GM18507 (cell line): ENCODE measurements at places on chromosomes 1 and 21.

GRCh38 chr1:172814428-172814827, 155.5 kb downstream of the FASLG start:
- DNase-seq = no peak

GRCh38 chr1:225834417-225835329, 24.7 kb downstream of the EPHX1 start:
- DNase-seq = no peak

DNA sequence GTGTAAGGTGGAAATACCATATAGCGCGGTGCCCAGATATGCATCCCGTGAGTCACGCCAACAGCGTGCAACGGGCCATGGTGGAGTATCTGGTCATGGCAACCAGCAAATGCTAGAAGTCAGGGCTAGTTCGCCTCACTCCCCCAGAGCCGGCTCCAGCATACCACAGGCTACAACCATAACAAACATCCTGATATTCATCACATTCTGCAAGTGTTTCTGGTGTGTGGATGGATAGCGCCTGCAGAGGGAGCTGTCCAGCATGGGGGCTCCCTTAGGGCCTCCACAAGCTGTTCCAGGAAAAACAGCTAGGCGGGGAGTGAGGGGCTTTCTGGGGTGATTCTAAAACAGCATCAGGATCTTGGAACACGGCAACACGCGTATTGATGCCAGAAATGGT, 6.8 kb downstream of the C1orf198 start:
- DNase-seq = no peak

DNA sequence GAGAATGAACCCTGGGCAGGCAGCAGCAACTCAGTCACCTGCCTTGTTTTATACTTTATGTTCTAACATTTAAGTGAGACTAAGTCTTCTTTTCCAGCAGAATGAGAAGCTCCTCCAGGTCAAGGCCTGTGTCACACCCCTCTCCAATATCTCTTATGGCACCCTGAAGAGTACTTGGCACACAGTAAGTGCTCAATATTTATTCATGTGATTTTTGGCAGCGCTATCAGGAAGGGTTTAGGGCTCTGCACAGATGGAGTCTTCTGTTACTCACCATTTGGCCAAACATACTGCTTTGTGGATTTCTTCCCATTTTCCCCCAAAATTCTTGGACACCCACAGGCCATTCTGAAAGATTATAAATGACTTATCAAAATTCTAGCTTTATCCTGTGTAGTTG, 43.8 kb upstream of the MYBPHL start:
- DNase-seq = no peak

DNA sequence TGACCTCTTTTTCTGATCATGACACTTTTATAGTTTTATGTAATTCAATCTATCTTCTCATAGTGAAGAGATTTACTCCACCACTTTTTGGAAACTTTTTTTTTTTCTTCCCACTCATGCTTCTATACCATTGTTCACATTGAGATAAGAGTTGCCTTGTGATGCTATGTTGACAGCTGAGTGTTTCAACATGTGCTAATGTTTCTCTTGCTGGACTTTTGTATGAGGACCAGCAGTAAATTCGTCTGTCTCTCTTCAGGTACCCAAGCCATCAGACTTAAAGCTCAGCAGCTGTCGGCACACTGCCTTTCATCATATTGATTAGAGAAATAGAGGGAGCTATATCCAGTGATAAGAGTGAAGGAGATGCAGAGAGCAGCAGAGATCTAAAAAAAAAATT, 227.0 kb downstream of the GRIK1 start:
- no peak for DNase-seq

GRCh38 chr1:186974774-186975181, 146.0 kb downstream of the PLA2G4A start:
- no peak for DNase-seq

DNA sequence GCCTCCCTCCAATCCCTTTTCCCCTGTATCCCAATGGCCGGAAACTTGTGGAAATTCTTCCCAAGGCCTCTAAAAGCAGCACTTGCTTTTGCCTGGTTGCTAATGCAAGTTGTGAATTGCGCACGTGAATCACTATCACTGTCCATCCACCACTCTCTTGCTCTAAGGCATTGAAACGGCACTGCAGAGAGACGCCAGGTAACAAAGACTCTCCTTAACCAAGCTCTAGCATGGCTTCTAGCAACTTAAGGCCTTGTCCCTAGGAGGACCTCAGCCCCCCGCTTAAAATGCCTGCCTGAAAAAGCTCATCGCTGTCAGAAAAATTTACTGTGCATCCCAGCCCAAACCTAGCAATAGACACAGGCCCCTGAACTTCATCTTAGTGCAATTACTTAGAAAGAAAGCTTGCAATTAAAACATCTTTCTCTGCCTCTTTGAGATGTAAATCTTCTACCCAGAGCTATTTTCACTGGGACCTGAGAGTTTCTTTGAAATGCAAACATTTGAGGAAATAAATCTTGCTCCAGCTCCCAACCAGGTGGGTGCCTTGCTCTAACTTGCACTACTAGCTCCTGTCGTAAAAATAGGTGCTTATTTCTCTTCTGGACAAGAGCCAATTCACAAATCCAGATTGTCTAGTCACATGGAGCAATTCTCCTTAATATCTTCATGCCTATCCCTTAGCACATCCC, 32.9 kb upstream of the ITLN2 start:
- no peak for DNase-seq

GRCh38 chr1:154148807-154149206, 6.1 kb downstream of the NUP210L start:
- no peak for DNase-seq

DNA sequence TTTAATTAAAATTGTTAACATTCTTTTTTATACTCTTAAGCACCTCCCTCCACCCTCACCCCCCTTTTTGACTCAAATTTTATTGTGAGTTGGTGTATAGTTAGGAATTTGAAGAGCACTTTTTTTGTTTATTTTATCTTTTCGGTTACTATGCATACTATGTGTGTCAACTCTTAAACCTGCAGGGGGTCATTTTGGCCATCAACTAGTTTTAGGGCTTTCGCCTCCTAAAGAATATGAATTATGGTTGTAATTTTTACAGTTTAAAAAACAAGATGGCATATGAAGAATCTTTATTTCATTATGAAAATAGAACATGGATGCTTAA, 9.7 kb downstream of the BACH1 start:
- DNase-seq = no peak

DNA sequence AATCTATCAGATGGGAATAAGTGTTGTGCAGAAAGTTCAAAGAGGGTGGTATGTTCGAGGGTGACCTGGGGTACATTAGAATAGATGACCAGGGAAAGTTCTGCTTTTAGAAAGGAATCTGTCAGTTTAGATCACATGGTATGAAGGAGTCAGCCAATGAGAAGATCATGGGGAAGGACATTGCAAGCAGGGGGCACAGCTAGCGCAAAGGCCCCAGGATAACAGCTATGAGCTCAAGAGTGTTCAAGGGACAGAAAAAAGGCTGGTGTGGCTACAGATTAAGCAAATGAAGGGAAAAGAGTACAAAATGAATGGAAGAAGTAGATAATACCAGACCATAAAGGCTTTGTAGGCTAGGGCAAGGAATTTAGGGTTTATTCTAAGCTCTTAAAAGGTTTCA, 8.6 kb downstream of the LEPR start:
- no peak for DNase-seq

DNA sequence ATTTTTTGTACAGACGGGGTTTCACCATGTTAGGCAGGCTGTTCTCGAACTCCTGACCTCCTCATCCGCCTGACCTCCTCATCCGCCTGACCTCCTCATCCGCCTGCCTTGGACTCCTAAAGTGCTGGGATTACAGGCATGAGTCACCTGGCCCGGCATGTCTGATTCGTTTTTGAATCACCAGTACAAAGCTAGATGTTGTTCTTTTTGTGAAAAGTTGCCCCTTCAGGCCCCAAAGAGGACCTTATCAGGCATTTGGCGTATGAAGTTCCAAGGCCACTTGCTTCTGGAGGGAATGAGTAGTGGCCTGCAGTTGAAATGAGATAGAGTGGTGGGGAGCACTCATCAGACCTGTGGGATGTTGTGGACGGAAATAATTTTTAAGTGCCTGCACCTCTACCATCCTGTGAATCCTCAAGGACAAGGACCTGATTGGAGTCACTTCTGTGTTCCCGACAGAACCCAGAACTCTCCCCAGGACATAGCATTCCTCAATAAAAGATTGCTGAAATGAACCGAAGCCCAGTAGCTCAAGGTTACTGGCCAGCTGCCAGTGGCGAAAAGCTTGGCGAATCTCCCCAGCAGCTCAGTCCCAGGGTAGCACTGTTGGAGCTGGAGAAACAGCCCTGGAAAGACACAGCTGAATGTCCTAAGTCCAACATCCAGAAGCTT, 50.1 kb downstream of the NDUFS5 start:
- DNase-seq = no peak

GRCh38 chr21:15272591-15272990, 207.8 kb upstream of the NRIP1 start:
- no peak for DNase-seq

GRCh38 chr1:232302376-232303221, 327.3 kb downstream of the SIPA1L2 start:
- DNase-seq = no peak
